ENCODE measurements at places on chromosomes 16 and 17.

- H3K4me1 ChIP-seq: no peaks in the 10 kb centered on the region
- H3K36me3 ChIP-seq: peaks cover 37% of the 10 kb centered on the region
- H3K27ac ChIP-seq: no peak overlapping the region
Measured at GRCh38 chr17:67200727-67201301, 44.2 kb downstream of the HELZ start.

DNA sequence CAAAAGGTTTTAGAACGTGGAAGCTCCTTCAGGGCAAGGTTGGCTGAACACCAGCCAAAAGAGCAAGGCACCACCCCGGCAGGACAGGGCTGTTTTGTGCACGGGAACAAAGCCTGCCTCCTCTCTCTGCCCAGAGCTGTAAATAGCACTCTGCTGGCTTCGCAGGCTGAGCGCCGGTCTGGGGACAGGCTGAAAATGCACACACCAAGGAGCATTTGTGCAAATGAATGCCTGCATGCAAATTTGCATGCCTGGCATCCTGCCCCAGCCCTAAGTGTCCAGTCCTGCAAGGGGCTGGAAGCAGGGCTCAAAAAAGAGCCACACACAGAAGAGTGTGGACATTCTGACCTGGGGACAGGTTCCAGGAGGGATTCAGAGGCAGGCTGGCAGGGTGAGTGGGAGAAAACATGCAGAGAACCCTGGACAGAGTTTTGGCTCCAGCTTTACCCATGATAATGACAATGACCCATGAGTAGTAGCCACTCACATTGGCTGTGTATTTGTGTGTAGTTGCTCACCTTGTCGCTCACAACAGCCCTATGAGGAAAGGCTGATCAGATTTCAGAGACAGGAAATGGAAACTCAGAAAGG is 11.7 kb downstream of the ABAT start:
- no peaks in the 10 kb centered on the region for H3K4me1 ChIP-seq
- DNase-seq: no peak
- no peaks in the 10 kb centered on the region for H3K27me3 ChIP-seq
- no peak overlapping the region for H3K27ac ChIP-seq

DNA sequence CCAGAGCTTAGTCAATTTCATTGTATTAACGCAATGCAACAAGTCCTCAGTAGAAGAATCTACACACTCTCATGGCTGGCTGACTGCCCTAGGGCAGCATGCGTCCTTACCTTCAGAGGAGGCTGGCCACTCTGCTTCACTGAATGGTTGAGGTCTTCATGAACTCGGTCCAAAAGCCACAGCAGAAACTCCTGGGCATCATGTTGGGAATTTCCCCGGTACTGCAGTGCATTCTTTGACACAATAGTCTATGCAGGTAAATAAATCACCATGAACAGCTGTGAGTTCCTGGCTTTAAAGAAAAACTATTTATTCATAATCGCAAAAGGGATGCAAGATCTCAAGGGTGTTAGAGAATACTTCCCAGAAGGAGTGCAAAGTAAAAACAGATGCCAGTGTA is 41.3 kb downstream of the USP31 start:
- H3K27me3 ChIP-seq: no peaks in the 10 kb centered on the region
- H3K4me1 ChIP-seq: no peaks in the 10 kb centered on the region
- no peak overlapping the region for H3K27ac ChIP-seq
- H3K4me3 ChIP-seq: no peak overlapping the region
- H3K36me3 ChIP-seq: no peaks in the 10 kb centered on the region
- no peak for DNase-seq

DNA sequence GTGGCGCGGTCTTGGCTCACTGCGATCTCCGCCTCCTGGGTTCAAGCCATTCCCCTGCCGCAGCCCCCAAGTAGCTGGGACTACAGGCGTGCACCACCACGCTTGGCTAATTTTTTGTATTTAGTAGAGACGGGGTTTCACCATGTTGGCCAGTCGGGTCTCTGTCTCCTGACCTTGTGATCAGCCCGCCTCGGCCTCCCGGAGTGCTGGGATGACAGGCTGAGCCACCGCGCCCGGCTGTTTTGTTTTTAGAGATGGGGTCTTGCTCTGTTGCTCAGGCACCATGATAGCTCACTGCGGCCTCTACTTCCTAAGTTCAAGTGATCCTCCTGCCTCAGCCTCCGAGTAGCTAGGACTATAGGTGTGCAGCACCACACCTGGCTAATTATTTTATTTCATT is 27.2 kb downstream of the ZNF750 start:
- H3K4me1 ChIP-seq: no peaks in the 10 kb centered on the region
- H3K27me3 ChIP-seq: no peaks in the 10 kb centered on the region
- no peak for DNase-seq
- no peak overlapping the region for H3K4me3 ChIP-seq
- peaks cover 19% of the 10 kb centered on the region for H3K36me3 ChIP-seq

DNA sequence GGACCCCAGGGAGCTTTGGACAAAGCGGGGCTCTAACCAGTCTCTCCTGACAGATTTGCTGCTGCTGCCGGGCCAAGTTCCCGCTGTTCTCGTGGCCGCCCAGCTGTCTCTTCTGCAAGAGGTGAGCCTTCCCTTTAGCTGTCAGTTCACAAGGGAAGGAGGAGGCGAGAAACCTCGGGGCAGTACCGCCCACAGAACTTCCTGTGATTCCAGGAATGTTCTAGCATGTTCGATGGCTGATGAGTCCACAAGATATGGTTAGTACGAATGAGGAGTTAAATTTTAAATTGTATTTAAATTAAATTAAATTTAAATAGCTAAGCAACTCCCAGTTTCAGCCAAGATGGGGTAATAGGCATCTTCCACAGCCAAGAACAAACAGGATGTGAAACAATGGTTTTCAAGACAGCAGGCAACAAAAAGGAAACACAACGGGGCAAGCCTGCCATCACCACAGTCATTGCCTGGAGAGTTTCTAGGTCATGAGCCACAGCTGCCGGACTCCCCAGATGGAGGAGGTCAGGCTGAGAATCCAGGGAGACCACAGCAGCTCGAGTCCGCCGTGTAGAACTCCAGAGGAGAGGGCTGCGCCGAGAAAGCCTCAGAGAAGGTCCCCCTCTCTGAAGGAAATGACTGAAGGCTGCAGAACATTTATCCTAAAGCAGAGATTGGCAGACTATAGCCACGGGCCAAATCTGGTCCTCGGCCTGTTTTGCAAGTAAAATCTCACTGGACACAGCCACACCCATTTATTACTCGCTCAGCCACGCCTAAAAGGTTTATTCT is 9.5 kb upstream of the TCF25 start:
- H3K4me1 ChIP-seq: peaks cover 27% of the 10 kb centered on the region
- DNase-seq: peak; percentile 21
- H3K27ac ChIP-seq: peak overlapping the region; percentile 60
- H3K4me3 ChIP-seq: peak overlapping the region; percentile 31
- H3K36me3 ChIP-seq: no peaks in the 10 kb centered on the region

DNA sequence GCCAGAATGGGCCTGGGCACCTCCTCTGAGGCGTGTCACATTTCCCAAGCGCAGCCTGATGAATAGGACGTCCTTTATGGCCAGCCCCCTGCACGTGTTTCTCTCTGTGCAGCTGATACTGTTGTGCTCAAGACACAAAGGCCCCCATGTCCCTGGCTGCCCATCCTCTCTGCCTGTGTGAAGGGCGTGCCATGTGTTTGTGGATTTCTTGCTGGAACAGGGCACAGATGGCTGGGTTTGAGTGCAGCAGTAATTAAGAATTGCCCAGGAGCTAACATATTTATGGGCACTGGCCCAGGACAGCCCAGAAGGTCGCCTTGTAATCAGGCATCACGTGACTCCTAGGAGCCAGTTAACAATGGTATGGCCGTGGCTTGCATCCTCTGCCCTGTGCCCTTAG is 181.1 kb downstream of the CCDC182 start:
- no peak overlapping the region for H3K4me3 ChIP-seq
- no peaks in the 10 kb centered on the region for H3K4me1 ChIP-seq
- no peaks in the 10 kb centered on the region for H3K36me3 ChIP-seq
- no peak for DNase-seq
- no peak overlapping the region for H3K27ac ChIP-seq

DNA sequence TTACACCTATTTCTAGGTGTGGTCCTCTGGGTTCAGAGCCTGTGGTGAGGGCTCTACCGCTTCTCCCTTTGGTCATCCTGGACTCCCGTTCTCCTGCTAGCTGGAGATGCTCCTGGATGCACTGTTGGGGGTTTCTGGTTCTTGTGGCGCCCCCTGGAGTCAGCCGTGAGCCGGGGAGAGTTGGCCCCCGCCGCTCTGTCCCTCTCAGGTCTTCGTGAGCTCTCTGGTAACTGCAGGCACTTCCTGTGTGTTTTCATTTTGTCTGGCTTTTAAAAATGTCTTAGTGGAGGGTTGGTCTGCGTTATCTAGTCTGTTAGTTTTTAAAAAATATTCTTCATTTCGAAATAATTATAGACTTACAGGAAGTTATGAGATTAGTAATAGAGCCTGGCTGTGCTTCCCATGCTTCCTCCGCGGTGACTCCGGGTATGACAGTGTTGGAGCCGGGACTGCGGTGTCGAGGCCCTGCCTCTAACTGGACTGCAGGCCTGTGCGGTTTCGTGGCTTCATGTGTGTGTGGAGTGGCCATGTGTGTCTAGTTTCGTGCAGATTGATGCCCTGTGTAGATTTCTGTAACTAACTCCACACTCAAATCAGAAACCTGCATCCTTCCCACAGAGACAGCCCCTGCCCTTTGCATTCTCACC is 78.0 kb upstream of the ZNF750 start:
- H3K4me1 ChIP-seq: no peaks in the 10 kb centered on the region
- no peak overlapping the region for H3K4me3 ChIP-seq
- H3K36me3 ChIP-seq: peaks cover 20% of the 10 kb centered on the region
- H3K27ac ChIP-seq: no peak overlapping the region
- no peaks in the 10 kb centered on the region for H3K27me3 ChIP-seq

- peaks cover 10% of the 10 kb centered on the region for H3K4me1 ChIP-seq
- H3K27ac ChIP-seq: no peak overlapping the region
- H3K36me3 ChIP-seq: no peaks in the 10 kb centered on the region
- peak; percentile 20 for DNase-seq
Measured at GRCh38 chr16:12095275-12096156, 119.0 kb downstream of the SNX29 start.

GRCh38 chr17:42340691-42341127 is 47.5 kb downstream of the STAT3 start:
- no peaks in the 10 kb centered on the region for H3K27me3 ChIP-seq
- peak overlapping the region; percentile 44 for H3K27ac ChIP-seq
- DNase-seq: no peak
- no peak overlapping the region for H3K4me3 ChIP-seq
- peaks cover 31% of the 10 kb centered on the region for H3K36me3 ChIP-seq

DNA sequence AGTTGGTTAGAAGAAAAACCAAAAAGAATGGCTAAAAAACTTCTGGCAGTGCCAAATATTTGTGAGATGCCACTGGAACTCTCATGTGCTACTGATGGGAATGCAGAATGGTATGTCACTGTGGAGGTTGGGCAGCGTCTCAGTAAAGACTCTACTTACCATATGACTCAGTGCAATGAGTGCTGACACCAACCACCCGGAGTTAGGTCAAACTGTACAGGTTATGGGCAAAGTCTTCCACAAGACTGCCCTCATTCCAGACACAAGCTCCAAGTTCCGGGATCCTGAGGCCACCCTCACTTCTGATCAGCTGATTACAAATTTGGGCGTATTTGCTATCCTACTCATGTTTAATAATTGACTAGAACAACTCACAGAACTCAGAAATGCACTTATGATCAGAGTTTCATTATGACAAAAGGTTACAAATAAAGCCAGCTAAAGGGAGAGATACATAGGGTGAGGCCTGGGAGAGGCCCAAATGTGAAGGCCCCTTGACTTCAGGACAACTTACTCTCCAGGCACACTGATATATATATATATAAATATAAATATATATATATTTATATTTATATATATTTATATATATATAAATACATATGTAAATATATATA is 114.9 kb downstream of the TRIM37 start:
- no peak for DNase-seq
- no peak overlapping the region for H3K4me3 ChIP-seq
- H3K27ac ChIP-seq: no peak overlapping the region
- no peaks in the 10 kb centered on the region for H3K4me1 ChIP-seq
- peaks cover 11% of the 10 kb centered on the region for H3K36me3 ChIP-seq
- H3K27me3 ChIP-seq: no peaks in the 10 kb centered on the region

DNA sequence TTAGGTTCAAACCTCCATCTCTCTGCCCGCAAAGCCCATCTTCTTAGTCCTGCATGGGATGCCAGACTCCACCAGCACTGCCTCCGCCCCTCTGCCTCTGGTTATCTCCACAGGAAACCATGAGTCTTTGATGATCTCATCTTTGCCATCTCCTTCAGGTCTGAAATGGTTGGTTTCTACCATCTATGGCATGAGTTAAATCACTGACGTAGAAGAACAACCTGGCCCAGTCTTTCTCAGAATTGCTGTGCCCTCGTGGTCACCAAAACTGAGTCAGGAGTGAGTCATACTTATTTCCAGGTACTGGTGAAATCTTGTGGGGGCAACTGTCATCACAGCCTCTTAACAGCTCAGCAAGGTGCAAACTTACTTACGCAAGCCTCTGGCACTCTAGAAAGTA is 468.7 kb upstream of the C16orf82 start:
- no peaks in the 10 kb centered on the region for H3K36me3 ChIP-seq
- DNase-seq: peak; percentile 30
- H3K27me3 ChIP-seq: no peaks in the 10 kb centered on the region
- H3K4me1 ChIP-seq: peaks cover 7% of the 10 kb centered on the region
- no peak overlapping the region for H3K27ac ChIP-seq

- peaks cover 18% of the 10 kb centered on the region for H3K4me1 ChIP-seq
- no peak overlapping the region for H3K27ac ChIP-seq
- peaks cover 13% of the 10 kb centered on the region for H3K27me3 ChIP-seq
- no peaks in the 10 kb centered on the region for H3K36me3 ChIP-seq
Measured at GRCh38 chr17:41784207-41784744, 2.2 kb downstream of the JUP start.

- no peaks in the 10 kb centered on the region for H3K27me3 ChIP-seq
- no peaks in the 10 kb centered on the region for H3K4me1 ChIP-seq
- no peak overlapping the region for H3K27ac ChIP-seq
- H3K4me3 ChIP-seq: no peak overlapping the region
- H3K36me3 ChIP-seq: no peaks in the 10 kb centered on the region
- DNase-seq: no peak
Measured at GRCh38 chr16:51055434-51055833, 95.6 kb downstream of the SALL1 start.

DNA sequence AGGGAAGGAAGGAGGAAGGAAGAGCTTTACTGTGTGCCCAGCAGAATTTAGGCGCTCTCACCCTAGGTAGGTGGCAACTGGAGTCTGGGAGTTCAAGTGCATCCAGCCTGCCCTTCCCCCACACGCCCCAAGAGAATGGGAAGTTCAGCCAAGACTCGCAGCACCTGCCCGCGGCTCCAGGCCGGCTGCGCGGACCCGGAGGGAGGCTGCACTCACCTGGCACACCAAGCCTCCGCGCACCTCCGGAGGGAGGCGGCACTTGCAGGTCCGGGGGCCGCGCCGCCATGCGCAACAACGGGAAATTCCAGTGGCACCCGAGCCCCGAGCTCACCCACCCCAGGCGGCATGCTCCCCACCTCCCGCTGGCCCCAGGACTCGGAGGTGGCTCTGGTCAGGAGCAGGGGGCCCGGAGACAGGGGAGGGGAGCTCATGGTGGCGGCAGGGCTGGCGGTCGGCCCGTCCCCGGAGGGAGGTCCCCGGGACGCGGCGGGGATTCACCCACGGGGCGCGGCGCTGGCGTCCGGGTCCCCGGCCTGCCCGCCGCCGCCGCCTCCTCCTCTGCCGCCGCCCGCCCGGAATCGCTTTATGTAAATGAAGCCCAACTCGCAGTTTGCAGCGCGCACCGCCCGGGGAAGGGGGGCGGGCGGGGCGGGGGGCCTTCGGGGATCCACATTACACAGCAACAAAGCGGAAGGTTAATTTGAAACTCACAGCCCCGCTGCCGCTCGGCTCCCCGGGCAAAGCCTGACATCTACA is at the start of gene ZFHX3:
Gene ZFHX3 (minus strand): TSS at position 593 of the 756 bp plus-strand sequence. CDS start 87,983 bp downstream, outside the sequence.
- peaks cover 13% of the 10 kb centered on the region for H3K27me3 ChIP-seq
- no peaks in the 10 kb centered on the region for H3K36me3 ChIP-seq
- no peaks in the 10 kb centered on the region for H3K4me1 ChIP-seq
- DNase-seq: peak; percentile 11
- H3K27ac ChIP-seq: no peak within 1 kb of the TSS
- no peak within 1 kb of the TSS for H3K4me3 ChIP-seq

Data from effector memory CD4-positive, alpha-beta T cell (primary cell).